ENCODE measurements at places on chromosomes 13 and 19.

GRCh38 chr13:40168425-40169166 is 497.8 kb downstream of the FOXO1 start:
- no peak for DNase-seq

DNA sequence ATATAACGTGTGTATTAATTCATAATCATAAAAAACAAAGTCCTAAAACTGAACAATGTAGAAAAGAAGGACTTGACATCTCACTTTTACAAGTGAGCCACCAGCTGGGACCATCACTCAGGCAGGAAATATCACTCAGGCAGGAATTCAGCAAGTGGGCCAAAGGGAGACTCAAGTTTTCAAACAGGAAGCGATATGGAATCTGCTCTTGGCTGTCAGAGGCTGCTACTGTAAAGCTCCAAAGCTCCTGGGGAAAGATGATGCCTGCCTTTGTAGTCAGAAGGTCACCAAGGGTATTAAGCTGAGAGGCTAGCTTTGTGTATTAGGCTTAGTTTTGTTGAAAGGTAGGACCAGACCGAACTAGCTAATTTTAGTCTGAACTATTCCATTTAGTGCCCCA is 5.5 kb upstream of the AKAP11 start:
- DNase-seq: no peak

- DNase-seq: no peak
These were observed 9.6 kb upstream of the PRKD2 start for GRCh38 chr19:46726551-46726950.

GRCh38 chr13:24670961-24671381 is 9.2 kb upstream of the ATP12A start:
- DNase-seq: no peak

GRCh38 chr13:98940325-98941001 is 37.4 kb downstream of the DOCK9 start:
- no peak for DNase-seq

GRCh38 chr13:42384265-42384664 is 112.3 kb downstream of the AKAP11 start:
- DNase-seq: no peak

Measured in NCI-H1436 (cell line).